ENCODE measurements at places on chromosomes 16 and 17. TPM values are rescaled to one million over a fixed set of nuclear protein-coding genes. Genes with fewer than 3 reads are reported as not detected.

- DNase-seq, result no peak
These were observed 5.4 kb downstream of the DVL2 start for GRCh38 chr17:7228920-7229319.

The NPTX1 gene
- polyA plus RNA-seq, result 0.21 TPM

DNA sequence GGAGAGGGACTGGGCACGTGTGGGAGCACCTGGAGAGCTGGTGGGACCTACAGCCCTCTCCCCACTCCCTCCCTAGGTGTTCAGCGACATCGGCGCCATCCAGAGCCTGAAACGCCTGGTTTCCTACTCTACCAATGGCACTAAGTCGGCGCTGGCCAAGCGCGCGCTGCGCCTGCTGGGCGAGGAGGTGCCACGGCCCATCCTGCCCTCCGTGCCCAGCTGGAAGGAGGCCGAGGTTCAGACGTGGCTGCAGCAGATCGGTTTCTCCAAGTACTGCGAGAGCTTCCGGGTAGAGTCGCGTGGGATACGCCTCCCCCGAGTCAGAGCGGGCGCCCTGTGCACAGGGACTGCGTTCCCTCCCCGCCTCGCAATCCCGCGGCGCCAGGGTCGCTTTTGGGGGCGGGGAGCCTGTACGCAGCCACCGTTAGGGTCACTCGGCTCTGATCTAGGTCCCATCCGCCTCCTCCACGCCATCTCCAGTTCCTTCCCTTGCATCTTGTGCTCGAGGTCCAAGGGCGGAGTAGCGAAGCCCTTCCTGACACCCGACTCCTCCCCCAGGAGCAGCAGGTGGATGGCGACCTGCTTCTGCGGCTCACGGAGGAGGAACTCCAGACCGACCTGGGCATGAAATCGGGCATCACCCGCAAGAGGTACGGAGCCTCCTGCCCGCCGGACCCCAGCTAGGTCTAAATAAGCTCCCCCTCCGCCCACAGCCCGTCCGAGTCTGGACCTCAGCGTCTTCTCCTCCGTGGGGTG, 13.0 kb downstream of the SARM1 start:
- DNase-seq, result no peak

GRCh38 chr16:84356591-84357116, 11.7 kb upstream of the ATP2C2 start:
- no peak for DNase-seq

The C17orf113 gene
- 0.72 TPM for polyA plus RNA-seq

DNA sequence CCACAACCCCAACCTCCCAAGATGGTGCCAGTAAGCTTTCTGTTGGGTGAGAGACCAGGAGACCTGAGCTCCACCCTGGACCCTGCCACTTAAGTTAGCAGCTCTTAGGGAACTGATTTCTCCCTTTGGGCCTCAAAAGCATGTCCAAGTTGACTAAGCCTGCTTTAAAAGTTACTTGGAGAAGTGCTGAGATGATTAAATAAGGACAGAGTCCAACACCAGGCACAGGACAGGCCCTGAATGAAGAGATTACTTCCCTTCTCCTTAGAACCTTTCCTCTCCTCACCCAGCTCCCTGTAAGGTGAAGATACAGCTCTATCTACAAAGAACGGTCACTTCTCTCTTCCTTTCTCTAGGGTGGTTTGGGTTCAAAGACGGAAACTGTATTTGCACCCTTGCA, 162.6 kb downstream of the XYLT1 start:
- no peak for DNase-seq

The ZBTB4 gene
- 20.6 TPM for polyA plus RNA-seq

The SOCS1 gene
- polyA plus RNA-seq, result 1.6 TPM

DNA sequence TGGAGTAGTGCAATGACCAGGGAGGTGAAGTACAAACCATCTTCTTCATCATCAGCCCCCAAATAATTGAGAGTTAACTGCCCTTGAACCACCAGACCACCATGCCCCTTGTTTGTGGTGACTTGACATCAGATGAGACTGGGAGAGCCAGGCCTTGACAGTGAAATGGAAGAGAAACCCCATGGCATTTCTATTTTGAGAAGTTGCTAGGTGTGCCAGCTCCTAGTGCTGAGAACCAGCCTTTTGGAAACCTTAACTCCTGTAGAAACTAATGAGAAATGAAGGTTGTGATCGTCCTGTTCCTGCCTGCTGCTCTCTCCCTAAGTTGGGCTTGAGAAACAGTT, 2.8 kb downstream of the TMEM94 start:
- DNase-seq, result no peak

DNA sequence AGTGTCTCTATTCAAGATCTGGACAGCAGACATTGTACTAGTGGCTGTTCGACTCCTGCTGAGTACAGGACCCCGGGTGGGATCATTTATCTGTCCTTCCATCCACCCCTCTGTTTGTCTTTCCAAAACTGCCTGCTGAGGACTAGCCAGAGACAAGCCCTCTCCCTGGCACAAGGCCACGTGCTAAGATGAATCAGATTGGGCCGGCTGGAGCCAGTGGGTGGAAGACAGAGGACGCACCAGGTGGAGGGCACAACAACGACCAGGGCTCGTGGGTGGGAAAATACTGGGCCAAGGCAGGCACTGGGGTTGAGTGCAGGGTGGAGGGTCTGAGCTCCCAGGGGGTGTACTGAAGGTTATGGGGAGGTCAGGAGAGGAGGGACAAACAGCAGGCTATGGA, 1.4 kb upstream of the CA7 start:
- no peak for DNase-seq

The CCDC47 gene
- polyA plus RNA-seq, result 73.2 TPM

The MT4 gene
- polyA plus RNA-seq, result not detected

- DNase-seq, result no peak
These were observed 3.3 kb downstream of the NLRP1 start for GRCh38 chr17:5580969-5581368.

- DNase-seq, result peak; percentile 35
These were observed 131.5 kb upstream of the MON1B start for GRCh38 chr16:77059446-77059845.

DNA sequence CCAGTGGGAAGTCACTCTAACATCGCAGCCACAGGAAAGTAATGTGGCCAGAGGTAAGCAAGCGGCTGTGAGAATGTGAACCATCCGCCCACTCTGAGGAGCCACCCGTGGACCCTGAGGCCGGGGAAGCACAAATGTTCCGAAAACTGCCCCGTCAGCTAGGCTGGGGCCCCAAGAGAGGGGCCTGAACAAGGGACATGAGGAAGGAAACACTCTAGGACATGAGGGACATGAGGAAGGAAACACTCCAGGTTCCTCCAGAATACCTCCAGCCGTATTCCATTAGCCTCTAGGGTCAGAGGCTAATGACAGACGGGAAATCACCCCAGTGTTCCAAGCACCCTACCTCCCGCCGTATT, 317 bp downstream of the TEFM start:
- DNase-seq, result no peak

- DNase-seq, result no peak
These were observed 17.5 kb downstream of the KRT33A start for GRCh38 chr17:41333098-41333497.

GRCh38 chr17:40827746-40828453, 5.5 kb upstream of the KRT10 start:
- DNase-seq, result no peak

DNA sequence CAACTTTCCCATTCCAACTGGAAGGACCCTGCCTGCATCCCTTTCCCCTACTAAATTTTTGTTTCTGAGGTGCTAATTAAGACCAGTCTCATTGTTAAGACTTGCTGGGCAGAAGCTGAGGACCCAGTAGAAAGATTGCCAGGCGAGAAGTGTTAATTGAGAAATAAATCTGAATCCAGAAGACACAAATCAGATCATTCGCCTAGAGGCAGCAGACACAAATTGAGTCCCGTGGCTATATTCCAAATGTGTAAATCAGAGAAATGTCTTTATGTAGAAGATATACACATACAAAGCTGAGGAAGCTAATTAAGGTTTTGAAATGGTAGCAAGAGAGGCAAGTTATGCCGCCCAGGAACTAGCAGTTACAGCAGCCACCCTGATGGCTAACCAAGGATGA, 29.6 kb downstream of the CALCOCO2 start:
- no peak for DNase-seq

DNA sequence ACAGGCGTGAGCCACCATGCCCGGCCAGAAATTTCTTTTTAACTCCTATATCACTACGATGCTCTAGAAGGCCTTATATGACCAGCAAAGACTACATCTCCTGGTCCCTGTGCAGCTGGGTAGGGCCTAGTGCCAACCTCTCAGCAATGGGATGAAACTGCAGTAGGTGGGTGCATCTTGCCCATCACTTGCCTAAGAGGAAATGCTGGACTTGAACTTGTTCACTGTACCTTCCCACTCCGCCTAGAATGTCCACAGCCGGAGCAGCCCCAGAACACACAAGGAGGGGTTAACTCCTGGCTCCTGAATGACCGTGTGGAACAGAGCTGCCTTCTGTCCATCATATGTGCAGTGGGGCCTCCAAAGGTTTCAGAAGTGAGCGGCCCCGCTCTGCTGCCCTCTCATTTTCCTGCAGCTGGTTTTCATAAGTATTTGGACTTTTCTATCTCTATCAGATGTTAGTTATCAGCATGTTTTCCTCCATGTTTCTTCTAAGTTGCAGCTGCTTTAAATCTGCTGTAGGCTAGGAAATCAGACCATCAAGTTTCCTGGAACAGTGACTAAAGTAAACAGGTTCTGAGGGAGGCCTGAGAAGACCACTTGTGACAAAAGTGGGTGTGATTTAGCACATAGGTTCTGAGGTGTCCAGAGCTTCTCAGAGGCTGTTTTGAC, 52.5 kb downstream of the WSB1 start:
- no peak for DNase-seq

GRCh38 chr17:82956146-82956725, 116.4 kb upstream of the ZNF750 start:
- no peak for DNase-seq

DNA sequence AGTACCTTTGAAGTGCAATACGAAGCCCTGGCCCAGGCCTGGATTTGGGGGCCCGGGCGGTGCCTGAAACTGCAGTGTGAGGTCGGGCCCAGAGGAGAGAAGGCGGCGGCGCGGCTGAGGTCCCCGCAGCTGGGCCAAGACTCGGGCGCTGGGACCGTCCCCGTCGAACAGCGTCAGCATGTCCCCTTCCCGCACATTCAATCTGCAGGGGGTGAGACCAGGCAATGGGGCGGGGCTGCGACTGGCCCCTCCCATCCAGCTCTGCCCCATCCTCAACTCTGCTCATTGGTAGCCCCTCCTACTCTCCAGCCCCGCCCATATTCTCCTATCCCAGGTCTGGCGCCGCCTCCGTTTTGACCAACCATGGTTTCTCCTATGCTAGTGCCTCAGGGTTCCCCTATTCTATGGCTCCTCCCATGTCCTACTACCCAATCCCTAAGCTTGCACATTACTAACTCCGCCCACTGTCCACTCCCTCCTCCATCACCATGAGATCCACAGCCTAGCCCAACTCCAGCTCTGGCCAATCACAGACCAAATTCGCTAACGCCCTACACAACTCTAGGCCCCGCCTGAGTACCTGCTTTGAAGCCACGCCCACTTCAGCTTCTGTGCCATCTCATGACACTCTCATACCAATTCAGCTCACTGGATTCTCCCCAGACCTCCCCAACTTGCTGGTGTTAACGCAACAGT, 14.4 kb upstream of the CDIPT start:
- DNase-seq, result no peak

The TMEM100 gene
- 6.3 TPM for polyA plus RNA-seq

The OR2C1 gene
- polyA plus RNA-seq, result 0.70 TPM

- no peak for DNase-seq
These were observed 7.6 kb downstream of the SEZ6L2 start for GRCh38 chr16:29891525-29892457.

DNA sequence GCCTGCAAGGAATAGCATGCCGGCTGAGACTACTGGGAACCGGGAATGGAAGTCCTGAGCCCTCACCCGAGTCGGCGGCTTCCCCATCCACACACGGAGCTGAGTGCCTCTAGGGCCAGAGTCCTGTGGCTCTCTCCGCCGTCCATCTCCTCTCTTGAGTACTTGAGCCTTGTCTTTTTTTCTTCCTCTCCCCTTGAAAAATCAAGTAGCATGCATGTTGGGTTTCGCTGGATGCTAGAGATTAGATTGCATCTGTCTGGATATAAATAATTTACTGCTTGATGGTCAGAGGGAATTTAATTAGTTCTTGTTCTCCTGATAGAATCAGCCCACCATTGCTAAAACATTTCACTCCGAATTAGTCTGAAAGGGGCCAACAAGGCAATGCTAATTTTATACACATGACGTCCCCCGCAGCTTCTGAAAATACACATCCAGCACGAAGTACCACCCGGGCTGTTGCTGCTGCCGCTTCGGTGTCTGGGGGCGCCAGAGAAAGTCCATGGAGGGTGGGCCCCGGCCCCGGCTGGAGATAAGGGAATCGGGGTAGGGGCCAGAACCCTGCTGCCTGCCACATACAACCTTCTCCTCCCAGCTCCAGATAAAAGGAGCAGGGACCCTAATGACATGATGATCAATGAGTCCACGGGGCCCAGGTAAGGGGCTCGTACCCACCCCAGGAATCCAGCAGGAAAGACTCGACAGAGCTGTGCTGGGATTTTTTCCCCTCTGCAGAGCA, 48.5 kb downstream of the RBFOX3 start:
- DNase-seq, result no peak

The DPEP3 gene
- polyA plus RNA-seq, result not detected

The KRTAP16-1 gene
- not detected for polyA plus RNA-seq

GRCh38 chr17:18361837-18362697, 1.3 kb downstream of the SHMT1 start:
- peak; percentile 20 for DNase-seq

DNA sequence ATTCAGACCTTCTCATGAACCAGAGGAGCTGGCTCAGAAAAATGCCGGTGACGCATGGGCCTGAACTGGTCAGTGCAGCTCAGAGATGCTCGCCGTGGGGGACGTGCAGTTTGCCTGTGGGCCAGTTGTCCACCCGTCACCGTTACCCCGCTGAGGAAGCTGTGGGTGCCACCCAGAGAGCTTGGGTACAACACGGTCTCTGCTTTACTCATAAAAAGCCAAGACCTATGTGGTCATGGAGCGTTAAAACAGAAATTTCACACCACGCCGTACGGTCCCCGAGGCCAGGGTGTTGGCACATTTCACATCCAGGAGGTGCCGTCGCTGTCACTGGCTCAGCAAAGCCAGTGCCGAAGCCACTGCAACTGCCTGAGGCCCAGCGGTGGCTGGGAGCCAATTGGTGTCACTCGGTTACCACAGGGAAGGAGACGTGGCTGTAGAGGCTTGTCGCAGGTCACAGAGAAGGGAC, 120.9 kb downstream of the METRNL start:
- no peak for DNase-seq

GRCh38 chr17:76720211-76720610, 6.2 kb downstream of the JMJD6 start:
- no peak for DNase-seq

The PERCC1 gene
- 0.20 TPM for polyA plus RNA-seq

- DNase-seq, result no peak
These were observed 149.4 kb upstream of the HS3ST3A1 start for GRCh38 chr17:13750816-13751793.

DNA sequence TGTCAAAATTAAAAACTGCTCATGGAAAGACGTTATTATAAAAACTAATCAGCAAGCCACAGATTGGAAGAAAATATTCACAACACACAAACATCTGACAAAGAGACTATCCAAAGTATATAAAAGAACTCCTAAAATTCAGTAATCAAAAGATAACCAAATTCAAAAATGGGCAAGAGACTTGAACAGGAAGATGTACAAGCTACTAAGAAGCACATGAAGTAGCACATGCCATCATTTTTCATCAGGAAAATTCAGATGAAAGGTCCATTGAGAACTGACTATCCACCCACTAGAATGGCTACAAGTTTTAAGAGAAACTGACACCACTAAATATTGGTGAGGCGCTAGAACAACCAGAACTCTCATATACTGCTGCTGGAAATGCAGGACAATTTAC, 3.4 kb upstream of the HLF start:
- DNase-seq, result no peak

The KCNJ16 gene
- polyA plus RNA-seq, result 0.68 TPM

All from muscle of arm (tissue), 14 donors.